Esophagus muscularis mucosa (tissue), 4 donors: ENCODE measurements at places on chromosomes 3 and 15. TPM values are rescaled to one million over a fixed set of nuclear protein-coding genes. Genes with fewer than 3 reads are reported as not detected.

- no peak overlapping the region for H3K4me3 ChIP-seq
- H3K4me1 ChIP-seq: no peaks in the 10 kb centered on the region
- DNase-seq: peak; percentile 50
- H3K27me3 ChIP-seq: no peaks in the 10 kb centered on the region
These were observed 50.7 kb downstream of the XYLB start for GRCh38 chr3:38397320-38397719.

DNA sequence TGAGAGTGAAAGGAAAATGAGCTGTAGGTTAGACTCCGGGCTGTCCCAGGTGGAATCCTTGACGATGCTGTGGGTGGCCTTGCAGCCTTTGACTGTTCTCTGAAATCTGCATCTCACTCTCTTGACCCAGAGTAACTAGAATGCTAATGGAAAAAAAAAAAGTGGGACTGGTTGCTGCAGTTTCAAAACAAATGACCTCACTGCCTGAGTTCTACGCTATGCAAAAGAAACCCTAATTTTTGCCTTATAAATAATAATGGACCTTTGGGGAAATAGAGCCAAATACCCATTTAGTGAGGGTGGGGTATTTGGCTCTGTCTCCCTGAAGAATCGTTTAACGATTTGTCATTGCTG is 309.7 kb upstream of the C2CD4B start:
- peaks cover 53% of the 10 kb centered on the region for H3K4me1 ChIP-seq
- no peaks in the 10 kb centered on the region for H3K36me3 ChIP-seq
- no peaks in the 10 kb centered on the region for H3K27me3 ChIP-seq
- no peak for DNase-seq

- no peak for DNase-seq
- peaks cover 100% of the 10 kb centered on the region for H3K4me1 ChIP-seq
- peak overlapping the region; percentile 67 for H3K27ac ChIP-seq
- peaks cover 95% of the 10 kb centered on the region for H3K36me3 ChIP-seq
These were observed 16.5 kb downstream of the TPM1 start for GRCh38 chr15:63059075-63059474.

GRCh38 chr3:127809611-127810010 is 12.7 kb downstream of the MGLL start:
- no peak for DNase-seq
- H3K36me3 ChIP-seq: peaks cover 59% of the 10 kb centered on the region
- H3K4me3 ChIP-seq: no peak overlapping the region
- H3K4me1 ChIP-seq: peaks cover 28% of the 10 kb centered on the region
- no peak overlapping the region for H3K27ac ChIP-seq
- H3K27me3 ChIP-seq: no peaks in the 10 kb centered on the region

DNA sequence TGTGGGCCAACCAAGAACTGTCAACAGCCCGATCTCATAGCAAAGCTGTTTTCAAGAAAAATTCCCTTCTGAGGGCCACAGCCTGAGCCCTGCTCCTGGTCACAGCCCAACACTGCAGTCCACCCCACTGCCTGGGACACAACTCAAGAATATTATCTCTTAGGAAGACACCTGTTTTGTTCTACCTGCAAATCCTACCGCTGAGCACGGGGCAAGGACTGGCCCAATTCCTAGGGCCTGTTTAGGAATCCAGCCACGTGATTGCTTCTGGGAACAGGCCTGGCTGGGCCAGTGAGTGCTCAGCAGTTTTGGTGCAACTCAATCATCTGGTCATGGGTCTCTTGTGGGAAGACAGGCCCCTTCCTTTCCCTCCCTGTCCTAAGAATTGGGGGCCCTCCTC is 8.3 kb downstream of the ISLR2 start:
- H3K4me3 ChIP-seq: no peak overlapping the region
- H3K36me3 ChIP-seq: no peaks in the 10 kb centered on the region
- H3K4me1 ChIP-seq: peaks cover 39% of the 10 kb centered on the region
- DNase-seq: no peak
- H3K27me3 ChIP-seq: no peaks in the 10 kb centered on the region

DNA sequence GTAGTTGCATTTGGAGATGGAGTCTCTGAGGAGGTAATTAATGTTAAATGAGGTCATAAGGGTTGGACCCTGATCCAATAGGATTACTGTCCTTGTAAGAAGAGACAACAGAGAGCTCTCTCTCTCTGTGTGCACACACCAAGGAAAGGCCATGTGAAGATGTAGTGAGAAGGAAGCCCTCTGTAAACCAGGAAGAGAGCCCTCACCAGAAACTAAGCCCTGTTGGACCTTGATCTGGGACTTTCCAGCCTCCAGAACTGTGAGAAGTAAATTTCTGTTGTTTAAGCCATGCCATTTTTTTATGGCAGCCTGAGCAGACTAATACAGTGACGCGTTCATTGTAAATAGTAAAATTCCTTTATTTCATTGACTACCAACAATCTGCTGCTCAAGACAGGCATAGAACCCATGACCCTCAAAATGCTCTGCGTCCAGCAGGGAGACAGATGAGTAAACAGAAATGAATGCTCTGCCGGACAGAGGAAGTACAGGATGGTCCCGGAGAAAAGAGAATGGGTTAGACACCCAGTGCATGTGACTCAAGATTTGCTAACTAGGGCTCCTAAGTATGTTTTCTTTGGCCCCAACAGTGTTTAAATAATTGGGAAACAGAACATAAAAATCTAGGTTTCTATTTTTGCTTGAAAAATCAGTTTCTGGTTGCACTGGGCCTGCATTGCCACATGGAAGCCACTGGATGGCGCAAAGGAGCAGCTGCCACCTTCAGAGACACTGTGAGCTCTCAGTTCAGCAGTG is 37.9 kb upstream of the TNFAIP8L3 start:
- no peak overlapping the region for H3K4me3 ChIP-seq
- peak overlapping the region; percentile 62 for H3K27ac ChIP-seq
- H3K4me1 ChIP-seq: peaks cover 15% of the 10 kb centered on the region
- H3K27me3 ChIP-seq: no peaks in the 10 kb centered on the region
- H3K36me3 ChIP-seq: no peaks in the 10 kb centered on the region

DUOX2 gene
- total RNA-seq: 0.86 TPM

BCHE gene
- total RNA-seq: 49.0 TPM

PARP3 gene
- 37.9 TPM for total RNA-seq

FGF12 gene
- total RNA-seq: 19.5 TPM

MRAS gene
- total RNA-seq: 42.4 TPM
